ENCODE measurements at places on chromosomes 1 and 21. TPM values are rescaled to one million over a fixed set of nuclear protein-coding genes. Genes with fewer than 3 reads are reported as not detected.

AMY2A gene
- not detected for total RNA-seq

TMEM240 gene
- total RNA-seq = 0.52 TPM

RAB13 gene
- total RNA-seq = 6.5 TPM

FBXO44 gene
- total RNA-seq = 25.4 TPM

PDC gene
- total RNA-seq = not detected

NUP210L gene
- not detected for total RNA-seq

DNA sequence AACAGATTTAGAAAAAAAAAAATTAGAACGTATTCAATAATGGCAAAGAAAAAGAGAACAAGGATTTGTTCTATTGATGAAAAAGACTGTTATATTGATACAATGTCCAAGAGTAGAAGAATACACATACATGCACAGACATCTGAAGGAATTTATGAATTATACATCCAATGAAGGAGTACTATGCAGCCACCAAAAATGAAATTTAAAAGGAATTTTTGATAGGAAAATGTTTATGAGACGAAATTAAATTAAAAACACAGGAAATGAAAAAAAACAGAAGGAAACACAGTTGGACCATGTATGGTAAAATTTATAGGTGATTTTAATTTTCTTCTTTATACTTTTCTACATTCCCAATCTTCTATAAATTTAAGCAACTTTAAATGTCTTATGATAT, 110.3 kb downstream of the LTN1 start:
- no peak overlapping the region for H3K4me3 ChIP-seq
- H3K27ac ChIP-seq = no peak overlapping the region
- H3K27me3 ChIP-seq = peaks cover 6% of the 10 kb centered on the region
- H3K4me1 ChIP-seq = peaks cover 14% of the 10 kb centered on the region
- H3K36me3 ChIP-seq = peaks cover 16% of the 10 kb centered on the region

GRCh38 chr21:28913071-28913470, 79.6 kb downstream of the LTN1 start:
- H3K36me3 ChIP-seq = no peaks in the 10 kb centered on the region
- no peak overlapping the region for H3K4me3 ChIP-seq
- H3K4me1 ChIP-seq = peaks cover 1% of the 10 kb centered on the region
- no peak for DNase-seq

- H3K27ac ChIP-seq = no peak overlapping the region
- DNase-seq = no peak
- H3K4me1 ChIP-seq = peaks cover 24% of the 10 kb centered on the region
Measured at GRCh38 chr1:93036672-93037071, 42.4 kb upstream of the MTF2 start.

- no peak for DNase-seq
- peaks cover 38% of the 10 kb centered on the region for H3K4me1 ChIP-seq
- H3K36me3 ChIP-seq = peaks cover 21% of the 10 kb centered on the region
- no peak overlapping the region for H3K4me3 ChIP-seq
- H3K27me3 ChIP-seq = no peaks in the 10 kb centered on the region
Measured at GRCh38 chr1:21319447-21320407, 29.5 kb upstream of the ECE1 start.

- H3K4me3 ChIP-seq = no peak overlapping the region
- peaks cover 5% of the 10 kb centered on the region for H3K4me1 ChIP-seq
- H3K36me3 ChIP-seq = peaks cover 4% of the 10 kb centered on the region
Measured at GRCh38 chr1:10451287-10451686, 1.5 kb downstream of the CORT start.

DNA sequence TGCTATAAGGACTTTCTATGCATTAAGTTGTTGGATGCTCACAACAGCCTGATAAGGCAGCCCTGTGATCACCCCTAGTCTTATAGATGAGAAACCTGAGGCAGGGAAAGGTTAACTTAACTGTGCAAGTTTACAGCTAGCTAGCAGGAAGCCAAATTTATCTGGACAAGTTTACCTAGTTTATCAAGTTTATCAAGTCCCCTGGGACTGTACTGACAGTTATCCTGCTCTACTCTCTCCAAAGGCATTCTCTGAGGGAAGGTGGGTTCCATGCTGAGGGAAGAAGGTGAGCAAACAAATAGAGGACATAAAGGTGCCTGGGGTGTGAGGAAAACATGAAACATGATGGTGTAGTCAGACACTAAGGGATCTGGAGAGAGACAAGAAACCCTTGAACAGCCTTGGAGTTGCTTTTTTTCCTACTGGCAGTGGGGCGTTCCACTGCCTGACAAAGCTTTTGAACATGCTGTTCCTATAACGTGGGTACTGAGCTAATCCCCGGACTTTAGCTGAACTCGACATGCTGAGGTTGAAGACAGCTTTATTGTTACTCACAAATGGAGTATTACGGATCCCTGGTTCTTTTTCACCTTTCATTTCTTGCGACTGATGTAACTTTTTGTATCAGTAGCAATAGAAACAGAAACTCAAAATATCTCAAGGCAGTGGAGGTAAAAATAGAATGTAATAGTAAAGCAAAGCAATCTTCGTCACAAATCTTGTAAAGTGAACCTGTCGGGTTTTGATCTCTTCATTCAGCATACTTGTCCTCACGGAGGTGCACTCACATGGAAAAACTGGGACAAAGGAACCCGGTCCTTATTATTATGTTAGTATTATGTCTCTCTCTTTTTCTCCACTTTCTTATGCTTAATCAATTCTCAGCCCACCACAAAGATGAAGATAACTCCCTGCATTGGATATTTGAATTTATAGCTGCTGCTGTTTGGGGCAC, 42.4 kb upstream of the ESRRG start:
- no peak overlapping the region for H3K27ac ChIP-seq
- no peaks in the 10 kb centered on the region for H3K27me3 ChIP-seq
- H3K4me1 ChIP-seq = no peaks in the 10 kb centered on the region
- no peaks in the 10 kb centered on the region for H3K36me3 ChIP-seq

DNA sequence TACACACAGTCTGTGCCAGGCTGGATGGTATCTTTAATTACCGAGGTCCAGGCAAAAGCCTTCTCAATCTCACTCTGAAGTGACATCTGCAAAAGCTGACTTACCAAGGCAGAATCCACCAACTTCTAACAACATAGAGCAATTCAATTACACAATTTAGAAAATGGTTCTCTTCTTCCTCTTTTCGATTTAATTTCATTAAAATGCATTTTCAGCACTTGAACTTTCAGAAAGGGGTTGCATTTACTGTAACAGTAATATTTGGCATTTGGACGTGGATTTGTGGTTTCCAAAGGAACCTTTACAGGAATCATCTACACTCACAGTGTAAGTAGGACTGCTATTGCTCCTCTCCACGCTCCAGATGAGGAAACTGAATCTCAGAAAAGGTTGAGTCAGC, 53.3 kb downstream of the ERO1B start:
- no peak for DNase-seq
- no peak overlapping the region for H3K4me3 ChIP-seq
- no peaks in the 10 kb centered on the region for H3K36me3 ChIP-seq

DNA sequence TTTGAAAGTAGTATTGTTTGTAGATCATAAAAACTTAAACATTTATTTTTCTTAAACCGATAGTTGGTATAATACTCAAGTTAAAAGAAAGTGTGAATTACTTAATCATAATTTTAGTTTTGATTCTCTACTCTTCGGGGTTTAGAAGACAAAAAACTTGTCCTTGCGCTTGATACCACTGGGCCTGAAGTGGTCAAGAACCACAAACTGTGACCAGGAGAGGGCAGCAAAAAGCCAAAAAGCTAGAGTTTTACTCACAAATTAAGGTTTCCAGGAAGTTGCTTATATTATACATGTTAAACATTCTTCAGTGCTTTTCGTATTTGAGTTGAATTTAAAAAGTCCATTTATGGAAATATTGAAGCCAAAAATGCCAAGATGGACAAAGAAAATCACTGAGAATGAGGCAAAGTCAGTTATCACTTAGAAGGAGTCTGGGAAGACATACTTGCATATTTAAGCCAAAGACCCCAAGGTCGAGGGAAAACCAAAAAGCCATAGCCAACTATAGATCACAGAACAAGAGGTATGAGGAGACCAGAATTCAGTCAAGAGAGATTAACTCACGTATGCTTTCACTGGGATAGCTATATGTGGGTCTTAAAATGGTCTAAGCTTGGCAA, 34.2 kb downstream of the EFCAB7 start:
- no peak overlapping the region for H3K27ac ChIP-seq
- H3K4me3 ChIP-seq = no peak overlapping the region
- H3K27me3 ChIP-seq = no peaks in the 10 kb centered on the region
- H3K4me1 ChIP-seq = no peaks in the 10 kb centered on the region
- peaks cover 4% of the 10 kb centered on the region for H3K36me3 ChIP-seq

- H3K27ac ChIP-seq = no peak overlapping the region
- H3K36me3 ChIP-seq = no peaks in the 10 kb centered on the region
- no peak overlapping the region for H3K4me3 ChIP-seq
- no peaks in the 10 kb centered on the region for H3K4me1 ChIP-seq
- DNase-seq = no peak
- H3K27me3 ChIP-seq = no peaks in the 10 kb centered on the region
Measured at GRCh38 chr1:242629396-242629795, 104.9 kb upstream of the PLD5 start.

- DNase-seq = no peak
- H3K36me3 ChIP-seq = no peaks in the 10 kb centered on the region
- H3K27me3 ChIP-seq = peaks cover 2% of the 10 kb centered on the region
- H3K27ac ChIP-seq = no peak overlapping the region
Measured at GRCh38 chr1:154403983-154404382, 1.2 kb upstream of the IL6R start.

- no peak for DNase-seq
- no peak overlapping the region for H3K4me3 ChIP-seq
- no peak overlapping the region for H3K27ac ChIP-seq
Measured at GRCh38 chr1:53288002-53288789, 39.7 kb downstream of the LRP8 start.

DNA sequence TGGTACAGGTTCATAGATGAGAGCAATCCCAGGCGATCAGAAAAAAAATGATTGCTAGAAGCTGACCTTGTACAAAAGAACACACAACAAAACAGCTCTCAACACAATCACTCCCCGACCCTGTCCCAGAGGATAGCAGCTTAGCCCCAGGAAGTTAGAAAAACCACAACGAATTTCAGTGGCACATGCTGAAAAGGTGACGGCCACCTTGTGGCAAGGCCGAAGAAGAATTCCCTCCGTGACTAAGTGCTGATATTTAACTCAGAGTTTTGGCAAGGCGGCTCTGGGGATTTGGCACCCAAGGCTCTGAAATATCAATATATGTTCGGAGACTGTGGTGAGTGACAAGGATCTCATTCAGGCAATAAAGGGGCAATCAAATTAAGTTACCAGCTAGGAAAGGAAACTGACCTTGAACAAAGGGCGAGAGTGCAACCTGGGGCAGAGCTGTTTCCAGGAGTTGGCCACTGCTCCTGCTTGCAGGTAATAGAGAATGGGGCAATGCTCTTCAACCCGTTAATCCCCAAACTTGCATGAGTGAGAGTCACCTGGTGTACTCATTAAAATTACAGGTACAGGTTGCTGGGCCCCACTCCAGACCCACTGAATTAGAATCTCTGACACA, 96.2 kb downstream of the BEND5 start:
- H3K4me1 ChIP-seq = peaks cover 2% of the 10 kb centered on the region
- no peak overlapping the region for H3K4me3 ChIP-seq
- H3K27ac ChIP-seq = no peak overlapping the region

DNA sequence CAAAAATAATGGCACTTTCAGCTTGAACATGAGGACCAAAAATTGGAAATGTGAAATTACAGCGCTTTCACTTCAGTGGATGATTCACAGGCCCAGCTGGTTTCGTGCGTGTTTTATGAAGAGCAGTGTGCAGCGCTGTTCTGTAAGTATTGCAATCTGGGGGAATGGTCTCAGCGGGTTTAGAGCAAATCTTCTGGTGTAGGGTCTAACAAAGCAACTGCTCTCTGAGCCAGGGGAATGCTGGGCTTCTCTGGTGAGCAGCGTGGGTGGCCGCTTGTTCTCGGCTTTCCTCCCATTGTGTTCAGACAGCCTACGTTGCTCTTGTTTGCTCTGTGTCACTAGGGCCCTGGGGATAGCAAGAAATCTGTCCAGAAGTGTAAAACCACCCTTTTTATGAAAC, 42.4 kb upstream of the GADD45A start:
- H3K4me1 ChIP-seq = no peaks in the 10 kb centered on the region
- no peak overlapping the region for H3K27ac ChIP-seq
- peaks cover 13% of the 10 kb centered on the region for H3K27me3 ChIP-seq

- H3K27ac ChIP-seq = no peak overlapping the region
- H3K36me3 ChIP-seq = no peaks in the 10 kb centered on the region
- H3K4me3 ChIP-seq = no peak overlapping the region
- no peaks in the 10 kb centered on the region for H3K4me1 ChIP-seq
Measured at GRCh38 chr1:210262897-210263272, 30.3 kb downstream of the SERTAD4 start.

DNA sequence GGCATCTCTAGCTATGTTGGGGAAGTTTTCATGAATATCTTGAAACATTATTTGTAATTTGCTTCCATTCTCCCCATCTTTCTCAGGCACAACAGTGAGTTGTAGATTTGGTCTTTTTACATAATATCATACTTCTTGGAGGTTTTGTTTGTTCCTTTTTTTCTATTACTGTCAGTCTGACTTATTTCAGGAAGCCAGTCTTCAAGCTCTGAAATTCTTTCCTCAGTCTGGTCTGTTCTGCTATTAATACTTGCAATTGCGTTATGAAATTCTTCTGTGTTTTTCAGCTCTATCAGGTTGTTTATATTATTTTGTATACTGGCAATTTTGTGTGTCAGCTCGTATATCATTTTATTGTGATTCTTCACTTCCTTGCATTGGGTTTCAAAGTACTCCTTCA, 424.6 kb upstream of the PTBP2 start:
- H3K36me3 ChIP-seq = no peaks in the 10 kb centered on the region
- H3K4me3 ChIP-seq = no peak overlapping the region
- no peaks in the 10 kb centered on the region for H3K4me1 ChIP-seq
- DNase-seq = no peak

DNA sequence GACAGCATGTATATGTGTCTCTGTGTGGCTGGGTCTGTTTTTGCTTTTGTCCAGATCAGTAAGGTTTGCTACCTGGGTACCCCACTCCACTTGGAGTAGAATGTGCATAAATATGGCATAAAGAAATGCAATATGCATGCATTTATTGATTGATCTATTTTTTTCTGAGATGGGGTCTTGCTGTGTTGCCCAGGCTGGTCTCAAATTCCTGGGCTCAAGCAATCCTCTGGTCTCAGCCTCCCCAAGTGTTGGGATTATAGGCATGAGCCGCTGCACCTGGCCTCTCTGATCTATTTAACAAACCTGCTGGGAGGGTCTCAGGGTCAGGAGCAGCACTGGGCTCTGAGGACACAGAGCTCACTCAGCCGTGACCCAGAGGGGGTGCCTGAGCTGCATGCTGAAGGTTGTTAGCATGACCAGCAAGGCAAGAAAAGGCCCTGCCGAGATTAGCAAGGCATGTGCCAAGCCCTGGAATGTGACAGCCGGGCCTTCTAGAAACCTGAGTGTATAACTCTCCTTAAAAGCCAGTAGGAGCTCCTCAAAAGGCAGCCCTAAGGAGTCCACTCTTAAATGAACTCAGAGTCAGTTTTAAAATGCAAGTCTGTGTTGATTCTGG, 22.5 kb downstream of the PCSK9 start:
- H3K36me3 ChIP-seq = peaks cover 6% of the 10 kb centered on the region
- peak overlapping the region; percentile 52 for H3K27ac ChIP-seq
- H3K4me1 ChIP-seq = peaks cover 8% of the 10 kb centered on the region
- no peak for DNase-seq

- no peak overlapping the region for H3K27ac ChIP-seq
- H3K4me3 ChIP-seq = no peak overlapping the region
- no peaks in the 10 kb centered on the region for H3K4me1 ChIP-seq
- no peak for DNase-seq
- no peaks in the 10 kb centered on the region for H3K36me3 ChIP-seq
Measured at GRCh38 chr1:164983023-164983650, 373.4 kb downstream of the LMX1A start.
